Glutamatergic neuron (in vitro differentiated cells): ENCODE measurements at places on chromosomes 3 and 15. TPM values are rescaled to one million over a fixed set of nuclear protein-coding genes. Genes with fewer than 3 reads are reported as not detected.
A peak's percentile ranks its signal among the peaks of the same experiment; 100 is the strongest.

DNA sequence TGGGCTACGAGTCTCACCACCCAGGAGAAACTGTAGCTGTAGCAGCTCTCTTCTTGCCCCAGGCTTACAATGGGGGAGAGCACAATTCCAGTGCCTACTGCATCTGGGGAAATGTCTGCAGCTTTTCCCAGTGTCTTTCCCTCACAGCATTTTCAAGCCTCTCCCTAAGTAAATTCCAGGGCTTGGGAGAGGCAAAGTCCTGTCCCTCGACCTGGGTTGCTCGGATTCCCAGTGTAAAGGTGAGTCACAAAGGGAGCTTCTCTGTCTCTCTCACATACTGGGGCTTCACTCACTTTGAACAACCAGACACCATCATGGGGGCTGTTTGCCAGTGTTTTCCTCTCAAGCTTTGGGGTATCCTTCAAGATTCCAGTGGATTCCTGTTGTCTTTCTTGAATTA is 689.4 kb upstream of the NAALADL2 start:
- no peak for DNase-seq

- DNase-seq: no peak
Measured at GRCh38 chr15:23695282-23695681, 8.2 kb upstream of the NDN start.

- DNase-seq: no peak
Measured at GRCh38 chr3:130430266-130430665, 84.8 kb downstream of the COL6A5 start.

DNA sequence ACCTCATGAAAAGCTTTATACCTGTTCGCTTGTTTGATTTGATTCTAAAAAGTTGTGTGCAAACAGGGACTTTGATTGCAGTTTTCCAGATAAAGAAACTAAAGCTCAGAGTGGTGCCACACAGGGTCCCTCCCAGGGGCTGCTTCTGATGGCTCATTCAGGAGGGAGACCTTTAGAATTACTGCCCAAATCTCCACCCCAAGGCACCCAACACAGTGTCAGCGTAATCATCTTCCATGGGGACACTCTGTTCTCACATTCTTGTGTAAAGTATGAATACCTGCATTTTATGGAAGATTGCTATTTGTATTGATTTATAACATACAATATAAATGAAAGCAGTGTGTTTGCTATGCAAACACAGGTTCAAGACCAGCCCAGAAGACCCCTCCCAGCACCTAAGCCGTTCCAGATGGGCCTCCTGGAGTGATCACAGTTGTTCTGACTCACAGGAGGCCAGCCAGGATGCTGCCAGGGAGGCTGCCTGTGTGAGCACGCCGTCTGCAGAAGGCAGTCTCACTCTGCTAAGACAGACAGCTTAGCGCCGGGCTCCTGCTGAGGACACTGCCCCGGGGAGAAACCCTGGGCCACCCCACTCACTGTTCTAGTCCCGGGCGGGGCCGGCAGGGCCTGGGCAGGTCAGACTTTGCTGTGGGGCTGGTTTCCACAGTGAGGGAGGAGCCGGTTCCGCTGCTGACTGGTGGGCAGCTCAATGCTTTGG is 185.6 kb downstream of the FAM43A start:
- DNase-seq: peak; percentile 66

GRCh38 chr15:38412466-38412865 is 41.5 kb upstream of the FAM98B start:
- no peak for DNase-seq

- DNase-seq: no peak
Measured at GRCh38 chr3:129077222-129077621, 16.6 kb downstream of the GP9 start.

DNA sequence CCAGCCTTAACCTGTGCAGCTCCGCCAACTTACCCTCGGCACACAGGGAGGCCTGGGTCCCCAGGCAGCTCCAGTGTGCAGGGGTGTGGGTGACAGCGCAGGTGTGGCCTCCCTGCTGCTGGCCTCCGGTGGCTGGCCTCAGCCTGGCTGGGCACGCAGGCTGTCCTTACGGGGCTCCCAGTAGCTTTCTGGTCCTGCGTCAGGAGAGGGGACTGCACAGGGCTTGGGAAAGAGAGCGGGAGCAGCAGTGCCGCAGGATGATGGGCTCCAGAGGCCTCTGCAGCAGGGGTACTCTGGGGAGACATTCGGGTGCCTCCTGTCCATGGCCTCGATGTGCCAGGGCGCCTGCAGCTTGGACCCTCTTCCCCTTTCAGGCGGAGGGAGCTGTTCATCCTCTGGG is 9.4 kb downstream of the APBA2 start:
- no peak for DNase-seq

DNA sequence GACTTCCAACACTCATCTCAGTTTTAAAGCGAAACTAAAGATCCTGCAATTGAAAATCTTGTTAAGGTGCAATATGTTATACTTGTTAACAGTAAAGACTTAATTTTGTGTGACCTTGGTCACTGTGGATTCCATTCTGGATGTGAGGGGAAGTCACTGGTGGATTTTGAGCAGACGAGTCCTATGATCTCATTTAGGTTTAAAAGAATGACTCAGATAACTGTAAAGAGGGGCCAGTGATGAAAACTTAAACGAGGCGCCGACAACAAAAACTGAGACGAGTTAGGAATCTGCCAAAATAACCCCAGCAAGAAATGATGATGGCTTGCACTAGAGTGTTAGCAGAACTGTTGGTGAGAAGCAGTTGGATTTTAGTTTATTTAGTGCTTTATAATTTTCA is 56.5 kb downstream of the LRRC28 start:
- no peak for DNase-seq

DNA sequence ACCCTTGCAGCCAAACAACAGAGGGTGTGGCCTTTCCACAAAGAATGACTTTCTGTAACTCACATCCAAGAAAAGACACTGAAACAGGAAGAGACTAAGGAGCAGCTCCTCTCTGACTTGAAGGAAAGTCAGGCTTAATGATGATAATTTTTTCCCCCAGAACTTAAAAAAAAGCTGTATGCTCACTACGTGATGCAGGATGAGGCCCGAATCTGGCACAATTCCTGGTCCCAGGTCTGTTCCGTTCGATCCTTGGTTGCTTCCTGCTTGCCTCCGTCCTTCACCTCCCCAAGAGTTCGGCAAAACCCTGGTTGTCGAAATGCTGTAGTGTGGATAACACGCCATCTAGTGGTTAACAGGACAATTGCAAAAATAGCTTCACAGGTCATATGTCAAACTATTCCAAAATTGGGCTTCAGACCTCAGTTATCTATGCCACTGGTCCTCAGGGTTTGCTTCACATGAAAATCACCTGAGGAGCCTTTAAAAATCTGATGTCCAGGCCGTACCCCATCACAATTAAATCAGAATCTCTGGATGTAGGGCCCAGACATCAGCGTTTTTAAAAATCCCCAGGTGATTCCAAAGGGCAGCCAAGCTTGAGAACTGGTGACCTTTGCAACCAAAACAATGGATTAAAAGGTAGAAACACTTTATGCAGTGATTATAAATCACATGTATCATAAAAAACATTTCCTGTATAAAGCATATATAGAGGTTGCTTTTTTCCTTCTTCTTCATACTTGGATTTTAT is 28.1 kb upstream of the SYNM start:
- peak; percentile 38 for DNase-seq

SPTBN5 gene
- 0.32 TPM for total RNA-seq

LRTM1 gene
- not detected for total RNA-seq
